ENCODE measurements at places on chromosomes 16 and 17.

GRCh38 chr16:72902206-72902605 lies 145.7 kb downstream of the ZFHX3 start:
- DNase-seq = no peak

- no peak for DNase-seq
Observed at GRCh38 chr16:31435341-31436220, 7.0 kb downstream of the ZNF843 start.

- no peak for DNase-seq
Observed at GRCh38 chr16:74487634-74488495, 66.6 kb upstream of the CLEC18B start.

DNA sequence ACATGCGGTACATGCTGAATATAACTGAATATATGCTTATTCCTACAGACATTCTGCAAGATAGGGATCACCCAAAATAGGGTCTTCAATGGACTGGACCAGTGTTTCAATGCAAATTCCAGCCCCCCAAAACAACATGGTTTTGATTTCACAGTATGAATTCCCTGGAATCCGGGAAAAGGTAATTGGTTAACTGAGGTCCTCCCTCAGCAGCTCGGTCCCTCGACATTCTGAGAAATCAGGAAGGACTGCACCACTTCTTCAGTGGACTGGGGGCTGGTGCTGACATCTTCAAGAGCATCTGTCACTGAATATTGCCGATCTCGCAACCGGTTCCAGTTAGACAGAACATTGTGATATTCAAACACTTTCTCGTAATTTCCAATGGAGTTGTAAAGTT lies 25.1 kb downstream of the CHCT1 start:
- no peak for DNase-seq

DNA sequence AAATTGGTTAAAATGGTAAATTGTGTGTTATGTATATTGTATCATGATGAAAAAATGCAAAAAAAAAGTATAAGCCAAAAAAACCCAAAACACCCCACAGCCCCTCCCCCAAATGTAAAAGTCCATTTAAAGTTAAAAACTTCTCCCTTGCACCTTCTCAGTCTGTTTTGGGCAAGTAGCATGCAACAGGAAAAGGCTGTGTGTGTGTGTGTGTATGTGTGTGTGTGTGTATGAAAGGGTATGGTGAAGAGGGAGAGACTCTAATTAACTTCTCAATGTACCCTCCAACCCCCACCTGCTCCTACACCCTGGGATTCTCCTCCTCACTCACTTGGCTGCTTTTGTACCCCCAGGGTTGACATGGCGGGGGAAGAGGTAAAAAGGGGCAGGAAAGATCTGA lies 9.2 kb upstream of the GGT6 start:
- no peak for DNase-seq

All from cerebellar nuclear complex (tissue), 1 donor.